Epithelial cell of proximal tubule (primary cell): ENCODE measurements at places on chromosomes 4 and X. TPM values are rescaled to one million over a fixed set of nuclear protein-coding genes. Genes with fewer than 3 reads are reported as not detected.

CHRDL1 gene
- 22.1 and 56.2 TPM in 2 replicates for total RNA-seq

ENPP6 gene
- not detected in 2 replicates for total RNA-seq

USO1 gene
- 46.0 and 57.8 TPM in 2 replicates for total RNA-seq

HTRA3 gene
- 0.80 and 1.2 TPM in 2 replicates for total RNA-seq

PPP2R2C gene
- not detected in 2 replicates for total RNA-seq

XAGE2 gene
- not detected in 2 replicates for total RNA-seq

SHROOM3 gene
- total RNA-seq = 44.0 and 109 TPM in 2 replicates

CORIN gene
- total RNA-seq = 0.12 TPM in 1 of 2 replicates, not detected in the other

CACNA1F gene
- 0.12 TPM in 1 of 2 replicates, not detected in the other for total RNA-seq

PRKX gene
- total RNA-seq = 12.2 and 21.5 TPM in 2 replicates

MMAA gene
- 5.6 and 7.1 TPM in 2 replicates for total RNA-seq

TAF7L gene
- 0.36 and 1.3 TPM in 2 replicates for total RNA-seq
